ENCODE measurements at places on chromosomes 12 and 14.

DNA sequence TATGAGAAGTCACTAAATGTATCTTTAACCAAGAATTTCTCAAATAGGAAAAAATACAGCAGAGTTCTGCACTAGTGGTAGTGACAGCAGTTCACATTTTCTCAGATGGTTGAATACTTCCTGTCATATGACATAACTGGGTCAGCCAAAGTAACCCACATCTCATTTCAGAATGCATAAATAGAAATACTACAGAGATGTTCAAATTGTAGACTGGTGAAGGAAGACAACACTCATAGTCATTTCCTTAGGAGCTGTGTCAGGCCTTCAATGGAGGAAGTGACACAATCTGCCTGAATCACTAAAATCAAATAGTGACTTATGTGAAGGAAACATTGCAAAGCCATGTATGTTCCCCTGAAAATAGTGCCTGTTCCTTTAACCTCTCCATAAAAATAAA is 32.4 kb downstream of the FERMT2 start:
- DNase-seq, result no peak

GRCh38 chr14:90072350-90072749 is 10.6 kb downstream of the KCNK13 start:
- no peak for DNase-seq

DNA sequence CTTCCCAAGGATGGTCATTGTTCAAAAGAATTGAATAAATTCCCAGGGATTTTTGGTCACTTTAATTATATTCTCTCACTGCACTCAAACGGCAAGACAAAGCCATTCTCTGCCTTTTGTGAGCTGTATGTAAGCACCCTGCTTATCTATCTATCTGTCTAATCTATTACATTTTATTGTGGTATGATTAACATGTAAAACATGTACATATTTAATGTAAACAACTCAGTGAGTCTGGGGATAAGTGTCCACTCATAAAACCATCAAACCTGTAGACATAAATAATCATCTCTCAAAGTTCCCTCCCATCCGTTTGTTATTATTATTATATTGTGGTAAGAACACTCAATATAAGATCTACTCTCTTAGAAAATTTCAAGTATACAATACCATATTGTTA is 167.1 kb downstream of the CAND1 start:
- no peak for DNase-seq

DNA sequence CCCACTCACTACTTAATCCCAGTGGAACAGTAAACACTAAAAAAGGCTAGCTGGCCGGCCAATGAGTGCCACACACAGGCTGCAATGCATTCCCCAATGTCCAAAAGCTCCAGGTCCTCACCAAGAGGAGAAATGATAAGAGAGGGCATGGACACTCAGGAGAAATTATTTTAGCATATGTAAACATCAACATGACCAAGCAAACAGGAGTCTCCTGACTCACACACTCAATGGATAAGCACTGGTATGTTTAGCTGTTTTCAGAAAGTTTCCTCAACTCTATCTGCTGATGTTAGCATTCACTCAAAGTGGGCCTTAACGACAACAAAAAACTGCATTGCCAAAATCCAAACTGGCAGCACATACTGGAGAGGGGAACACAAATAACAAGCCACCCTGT is 105.0 kb downstream of the SLC2A13 start:
- no peak for DNase-seq

GRCh38 chr14:103539056-103539825 is 10.2 kb downstream of the TRMT61A start:
- DNase-seq, result no peak

DNA sequence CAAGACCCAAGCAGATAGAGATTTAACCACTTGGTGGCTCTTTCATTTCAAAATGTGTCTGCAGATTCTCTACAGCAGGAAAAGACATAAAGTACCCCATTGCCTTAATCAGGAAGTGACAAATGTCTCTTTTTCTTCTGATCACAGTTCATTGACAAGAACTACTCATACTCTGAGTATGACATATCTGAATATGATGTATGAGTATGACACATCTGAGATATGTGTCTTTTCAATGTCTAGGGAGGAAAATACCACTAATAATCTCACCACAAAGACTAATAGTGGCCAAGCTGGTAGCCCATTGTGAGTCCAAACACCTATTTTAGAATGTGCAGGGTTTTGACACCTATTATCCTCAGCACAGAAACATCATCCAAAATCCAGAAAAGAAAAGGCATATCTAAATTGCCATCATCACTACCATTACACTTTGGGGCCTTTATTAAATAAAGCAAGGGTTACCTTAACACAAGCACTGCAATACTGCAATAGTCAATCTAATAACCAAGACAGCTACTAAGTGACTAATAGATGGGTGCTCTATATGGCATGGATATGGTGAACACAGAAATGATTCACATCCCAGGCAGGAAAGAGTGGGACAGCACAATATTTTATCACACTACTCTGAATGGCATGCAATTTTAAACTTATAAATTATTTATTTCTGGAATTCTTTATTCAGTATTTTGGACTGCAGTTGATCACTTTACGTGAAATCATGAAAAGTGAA is 243.7 kb upstream of the FAR2 start:
- DNase-seq, result no peak

DNA sequence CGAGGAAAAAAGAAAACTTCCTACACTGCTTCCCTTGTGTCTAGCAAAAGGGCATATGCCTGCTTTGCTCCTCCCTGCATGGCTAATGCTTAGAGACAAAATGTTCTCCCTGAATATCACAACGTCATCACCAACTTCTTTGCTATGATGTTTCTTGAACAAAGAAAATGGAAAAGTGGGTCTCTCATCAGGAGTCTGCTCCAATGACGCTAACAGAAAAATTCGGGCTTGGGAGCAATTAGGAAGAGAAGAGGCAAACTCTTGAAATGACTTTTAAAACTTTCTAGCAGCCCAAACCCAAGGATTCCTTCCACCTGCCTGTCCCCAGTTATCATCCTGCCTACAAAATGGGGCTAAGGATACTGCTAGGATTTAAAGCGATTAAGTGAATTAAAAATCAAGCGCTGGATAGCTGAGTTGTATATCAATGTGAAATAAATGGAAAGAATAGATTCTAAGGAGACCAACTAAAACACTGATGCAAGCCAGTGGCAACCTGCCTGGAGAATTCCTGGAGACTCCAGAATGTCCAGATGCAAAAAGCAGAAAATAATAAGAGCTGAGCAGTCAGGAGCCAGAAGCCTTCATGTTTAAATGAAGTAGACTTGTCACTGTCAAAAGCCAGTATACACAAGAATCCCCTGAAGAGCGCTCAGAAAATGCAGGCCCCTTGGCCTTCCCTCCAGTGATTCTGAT is 183.8 kb downstream of the DPF3 start:
- DNase-seq, result no peak

- peak; percentile 8 for DNase-seq
Observed at GRCh38 chr14:87944987-87945604, 47.9 kb downstream of the GALC start.

DNA sequence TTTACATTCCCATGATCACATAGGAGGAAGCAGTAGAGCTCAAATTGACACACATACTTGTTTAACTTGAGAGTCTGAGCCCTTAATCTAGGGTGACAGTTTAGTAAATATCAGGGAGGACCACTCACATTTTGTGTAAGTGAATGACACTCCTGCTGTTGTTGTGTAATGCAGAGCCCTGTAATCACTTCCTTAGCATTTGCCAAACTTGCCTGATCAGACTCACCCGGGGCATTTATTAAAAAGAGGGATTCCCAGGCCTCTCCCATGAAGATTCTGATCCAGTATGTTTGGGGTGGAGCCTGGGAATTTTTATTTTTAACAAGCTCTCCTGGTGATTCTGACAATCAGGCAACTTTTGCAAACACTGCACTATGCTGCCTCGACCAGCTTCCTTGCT is 119.6 kb downstream of the NUAK1 start:
- DNase-seq, result no peak

DNA sequence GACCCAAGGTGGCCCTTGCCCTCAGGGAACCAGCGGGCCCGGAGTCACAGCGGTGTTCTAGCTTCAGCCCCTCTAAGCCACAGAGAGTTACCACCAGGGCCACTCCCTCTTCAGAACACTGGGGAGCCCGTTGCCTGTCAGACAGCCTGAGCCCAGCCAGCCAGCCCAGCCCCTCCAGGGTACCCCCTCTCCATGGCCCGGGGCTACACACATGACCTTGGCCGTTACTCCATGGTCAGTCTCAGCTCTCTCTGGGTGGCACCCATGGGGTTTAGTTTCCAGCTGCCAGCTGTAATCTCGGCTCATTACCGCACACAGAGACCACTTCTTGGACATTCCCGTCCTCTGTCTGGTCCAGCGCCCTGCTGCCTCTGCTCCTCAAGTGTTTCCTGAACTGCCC is 35.0 kb downstream of the PPP2R5C start:
- DNase-seq, result no peak

GRCh38 chr12:72191761-72192160 is 80.4 kb upstream of the TRHDE start:
- DNase-seq, result no peak

- DNase-seq, result no peak
Observed at GRCh38 chr12:47819138-47819895, 386 bp downstream of the HDAC7 start.

- DNase-seq, result no peak
Observed at GRCh38 chr14:67467134-67467533, 21.4 kb downstream of the TMEM229B start.

- DNase-seq, result no peak
Observed at GRCh38 chr12:12428047-12428446, 71.2 kb downstream of the BORCS5 start.

- no peak for DNase-seq
Observed at GRCh38 chr12:53828598-53828997, 76.8 kb upstream of the CISTR start.

GRCh38 chr14:23057757-23058653 is 685 bp upstream of the CDH24 start:
- no peak for DNase-seq

- no peak for DNase-seq
Observed at GRCh38 chr12:24416423-24417109, 467.1 kb upstream of the SOX5 start.

DNA sequence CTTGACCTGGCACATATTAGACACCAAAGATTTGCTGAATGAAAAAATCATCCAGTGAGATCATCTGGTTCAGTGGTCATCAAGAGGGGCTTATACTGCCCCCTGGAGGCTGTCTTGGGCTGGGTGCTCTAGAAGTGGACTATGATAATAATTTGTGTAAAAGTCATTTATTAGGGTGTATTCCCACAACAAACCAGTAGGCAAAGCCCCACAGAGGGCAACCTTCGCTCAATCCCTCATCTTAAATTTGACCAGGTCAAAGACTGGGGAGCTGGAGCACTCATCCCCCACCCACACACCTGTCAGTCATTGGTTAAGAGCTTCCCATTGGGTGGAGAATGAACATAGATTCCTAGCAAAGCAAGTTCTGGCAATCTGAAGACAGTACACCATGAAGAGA is 20.0 kb upstream of the FICD start:
- DNase-seq, result peak; percentile 2

DNA sequence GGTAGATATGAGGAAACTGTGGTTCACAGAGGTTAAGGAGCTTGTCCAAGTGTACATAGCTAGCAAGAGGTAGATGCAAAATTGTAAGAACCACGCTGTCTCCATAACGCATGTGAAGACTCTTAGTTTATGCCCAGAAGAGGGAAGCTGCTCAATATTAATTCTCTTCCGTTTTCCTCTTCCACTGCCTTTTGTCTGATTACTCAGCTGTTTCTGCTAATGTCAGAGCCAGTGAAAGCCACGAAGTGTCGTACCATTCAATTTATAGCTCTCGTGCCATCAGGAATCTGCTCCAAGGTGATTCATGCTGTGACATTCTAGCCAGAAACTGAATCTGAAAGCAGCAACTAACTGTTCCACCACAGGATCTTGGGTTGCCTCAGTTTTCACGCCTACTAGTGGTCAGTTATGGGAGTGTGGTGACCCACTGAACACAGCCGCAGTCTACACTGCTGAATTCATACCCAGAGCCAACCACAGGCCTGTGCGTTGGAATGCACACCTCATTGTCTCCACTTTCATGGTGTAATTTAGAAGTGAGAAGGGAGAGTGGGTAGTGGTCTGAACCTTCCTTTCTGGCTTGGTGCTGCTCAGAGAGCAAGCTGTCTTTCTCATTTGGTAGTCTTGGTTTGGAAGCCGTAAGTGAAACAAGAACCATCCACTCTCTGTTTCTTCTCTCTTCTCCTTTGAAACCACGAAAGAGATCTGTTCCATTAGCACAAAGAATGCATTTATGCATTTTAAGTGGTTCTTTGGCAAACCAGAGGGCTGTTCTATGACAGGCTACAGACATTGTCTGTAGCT is 74.2 kb upstream of the NAP1L1 start:
- peak; percentile 22 for DNase-seq

GRCh38 chr14:30312214-30312613 is 246.7 kb upstream of the G2E3 start:
- DNase-seq, result no peak

DNA sequence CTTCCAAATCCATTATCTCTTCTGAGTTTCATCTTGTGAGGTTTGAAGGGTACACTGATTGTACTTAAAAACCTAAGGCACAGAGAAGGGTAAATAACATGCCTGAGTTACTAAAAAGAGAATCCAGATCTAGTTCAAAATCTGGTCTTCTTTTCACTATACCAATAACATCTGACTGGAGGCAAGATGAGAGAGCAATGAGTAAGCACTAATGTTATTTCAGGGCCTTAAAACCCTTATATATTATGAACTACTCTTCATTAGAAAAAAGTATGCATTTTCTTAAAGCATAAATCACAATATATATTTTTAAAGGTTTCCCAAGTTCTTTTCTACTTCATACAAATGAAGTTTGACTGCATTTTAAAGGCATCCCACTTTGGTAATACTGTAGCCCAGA is 60.2 kb downstream of the GXYLT1 start:
- DNase-seq, result no peak

DNA sequence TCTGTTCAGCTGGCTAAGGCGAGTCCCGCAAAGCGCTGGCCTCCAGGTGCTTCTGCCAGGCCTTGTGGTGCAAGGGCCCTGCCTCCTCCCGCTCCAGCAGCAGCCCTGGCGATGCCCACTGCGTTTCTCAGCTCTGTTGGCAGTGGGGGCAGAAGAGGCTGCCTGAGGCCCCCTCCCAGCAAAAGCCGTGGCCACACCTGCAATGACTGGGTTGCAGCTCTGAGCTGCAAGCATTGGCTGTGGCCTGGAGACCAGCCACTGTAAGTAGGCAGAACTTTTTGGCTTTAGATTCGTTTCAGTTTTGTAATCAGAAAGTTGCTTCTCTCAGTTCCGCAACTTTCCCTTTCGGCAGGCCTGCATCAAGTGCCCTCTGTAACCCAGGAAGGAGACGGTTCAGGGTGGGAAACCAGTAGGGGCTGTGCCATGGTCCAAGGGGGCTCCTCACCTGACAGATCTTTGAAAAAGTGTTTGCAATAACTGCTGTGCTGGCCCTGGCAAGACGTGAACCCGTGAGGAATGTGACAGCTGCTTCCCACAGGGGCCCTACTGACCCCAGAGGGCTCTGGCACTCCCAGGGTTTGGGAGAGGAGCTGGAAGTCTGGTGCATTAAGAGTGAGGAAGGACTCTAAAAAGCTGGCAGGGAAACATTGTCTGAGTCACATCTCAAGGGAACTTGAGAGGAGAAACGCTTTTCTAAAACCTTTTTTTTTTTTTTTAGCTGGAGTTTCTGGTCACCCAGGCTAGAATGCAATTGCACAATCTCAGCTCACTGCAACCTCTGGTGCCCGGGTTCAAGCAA is 54.5 kb upstream of the MAX start:
- no peak for DNase-seq

GRCh38 chr14:91154851-91155625 is 41.2 kb downstream of the DGLUCY start:
- DNase-seq, result peak; percentile 94

GRCh38 chr12:64679487-64680001 is 69.2 kb downstream of the RASSF3 start:
- peak; percentile 47 for DNase-seq

All from DMS153 (cell line).